ENCODE measurements at places on chromosomes 1 and 21.

DNA sequence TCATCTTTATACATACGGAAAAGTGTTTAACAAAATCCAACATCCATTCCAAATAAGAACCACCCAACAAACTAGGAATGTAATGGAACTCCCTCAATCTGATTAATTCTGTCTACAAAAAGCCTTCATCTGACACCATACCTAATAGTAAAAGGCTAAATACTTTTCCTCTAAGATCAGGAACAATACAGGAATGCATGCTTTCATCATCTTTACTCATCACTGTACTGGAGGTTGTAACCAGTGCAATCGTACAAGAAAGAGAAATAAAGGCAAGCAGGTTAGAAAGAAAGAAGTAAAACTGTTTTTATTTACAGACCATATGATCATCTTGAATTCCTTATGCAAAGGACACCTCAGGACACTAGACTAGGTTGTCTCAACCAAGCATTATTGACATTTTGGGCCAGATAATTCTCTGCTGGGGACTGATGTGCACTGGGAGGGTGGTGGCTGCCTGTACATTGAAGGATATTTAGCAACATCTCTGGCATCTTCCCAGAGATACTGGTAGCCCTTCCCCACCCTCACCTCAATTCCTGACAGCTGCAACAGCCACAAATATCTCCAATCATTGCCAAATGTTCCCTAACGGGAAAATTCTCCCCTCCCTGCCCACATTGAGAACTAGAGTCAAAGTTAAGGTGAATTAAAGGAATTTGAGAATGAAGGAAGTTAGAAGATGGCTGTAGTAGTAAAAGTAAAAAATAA lies 30.6 kb upstream of the INSL5 start:
- no peak for DNase-seq

DNA sequence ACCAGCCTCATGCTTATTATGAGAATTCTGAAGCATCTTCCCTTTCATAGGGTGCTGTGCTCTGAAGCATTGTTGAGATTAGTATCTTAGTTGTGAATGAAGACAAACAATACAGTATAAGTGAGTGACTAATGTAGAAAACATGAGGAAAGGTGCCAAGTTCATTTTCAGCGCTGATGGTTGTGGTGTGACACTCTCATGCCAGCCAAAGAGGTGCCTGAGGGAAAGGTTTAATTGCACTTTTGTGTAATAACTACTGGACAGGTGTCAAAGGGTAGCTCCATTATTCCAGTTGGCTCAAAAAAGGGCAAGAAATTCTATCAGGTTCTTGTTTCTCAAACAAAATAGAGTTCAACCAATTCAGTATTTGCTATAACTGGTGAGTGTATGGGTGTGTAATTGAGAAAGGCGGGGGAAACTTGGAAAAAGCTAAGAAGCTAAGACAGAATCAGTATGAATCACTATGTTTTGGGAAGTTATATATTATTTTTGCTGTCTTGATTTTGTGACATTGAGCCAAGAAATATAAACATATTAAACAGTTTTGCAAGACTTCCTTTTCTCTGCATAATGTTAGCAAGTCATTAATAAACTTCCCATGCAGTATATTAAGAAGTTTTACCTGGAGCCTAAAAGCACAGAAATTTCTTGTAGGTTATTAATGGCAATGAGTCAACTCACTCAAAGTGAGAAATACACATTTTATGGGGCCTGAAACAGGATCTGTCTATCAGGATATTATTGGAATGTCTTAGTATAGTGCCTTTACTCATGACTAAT lies 31.8 kb downstream of the KCNK2 start:
- no peak for DNase-seq

- DNase-seq: no peak
Measured at GRCh38 chr1:177880339-177880891, 89.4 kb downstream of the SEC16B start.

- no peak for DNase-seq
Measured at GRCh38 chr1:91883470-91883869, 2.5 kb downstream of the TGFBR3 start.

GRCh38 chr1:8384577-8384976 lies 66.7 kb downstream of the SLC45A1 start:
- DNase-seq: no peak

DNA sequence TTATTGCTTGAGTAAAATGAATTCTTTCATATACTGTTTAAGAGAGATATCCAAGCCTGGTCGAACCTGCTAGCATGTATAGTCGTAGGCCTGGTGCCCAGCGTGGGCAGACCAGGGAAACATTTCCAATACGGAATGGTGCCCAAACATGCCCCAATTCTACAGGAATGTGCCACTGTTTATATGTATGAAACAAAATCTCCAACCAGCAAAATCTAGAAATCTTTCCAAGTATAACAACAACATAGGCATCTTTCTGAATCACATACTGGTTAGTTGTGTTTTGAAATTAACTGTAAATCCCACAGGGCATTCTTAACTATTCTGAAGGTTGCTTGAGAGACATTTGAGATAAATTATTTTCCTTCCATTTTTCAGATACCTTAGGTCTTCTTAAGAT lies 17.0 kb upstream of the ABCD3 start:
- DNase-seq: no peak

- DNase-seq: no peak
Measured at GRCh38 chr1:78540048-78540447, 49.3 kb downstream of the PTGFR start.

GRCh38 chr1:202689493-202690342 lies 20.5 kb downstream of the SYT2 start:
- no peak for DNase-seq

DNA sequence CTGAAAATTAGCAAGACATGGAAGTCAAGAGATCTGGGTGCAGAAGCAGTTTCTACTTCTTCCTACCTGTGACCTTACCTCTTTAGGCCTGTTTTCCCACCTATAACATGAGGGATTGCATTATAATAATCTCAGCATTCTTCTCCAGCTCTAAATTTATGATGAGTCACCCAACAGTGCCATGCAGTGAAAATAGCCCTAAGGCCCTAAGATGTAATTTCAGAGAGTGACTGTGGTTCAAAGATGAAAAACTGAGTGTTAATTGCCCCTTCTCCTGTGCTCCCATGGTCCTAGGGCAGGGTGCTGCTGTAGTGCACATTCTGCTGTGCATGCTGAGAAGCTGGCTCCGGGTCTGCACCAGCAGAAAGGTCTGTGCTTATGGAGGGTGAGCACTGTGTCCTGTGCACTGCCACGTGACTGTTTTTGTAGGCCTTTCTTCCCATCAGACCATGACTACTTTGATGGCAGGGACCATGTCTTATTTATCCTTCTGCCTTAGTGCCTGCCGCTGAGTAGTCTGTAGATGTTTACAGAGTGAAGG lies 29.7 kb downstream of the JUN start:
- DNase-seq: no peak

DNA sequence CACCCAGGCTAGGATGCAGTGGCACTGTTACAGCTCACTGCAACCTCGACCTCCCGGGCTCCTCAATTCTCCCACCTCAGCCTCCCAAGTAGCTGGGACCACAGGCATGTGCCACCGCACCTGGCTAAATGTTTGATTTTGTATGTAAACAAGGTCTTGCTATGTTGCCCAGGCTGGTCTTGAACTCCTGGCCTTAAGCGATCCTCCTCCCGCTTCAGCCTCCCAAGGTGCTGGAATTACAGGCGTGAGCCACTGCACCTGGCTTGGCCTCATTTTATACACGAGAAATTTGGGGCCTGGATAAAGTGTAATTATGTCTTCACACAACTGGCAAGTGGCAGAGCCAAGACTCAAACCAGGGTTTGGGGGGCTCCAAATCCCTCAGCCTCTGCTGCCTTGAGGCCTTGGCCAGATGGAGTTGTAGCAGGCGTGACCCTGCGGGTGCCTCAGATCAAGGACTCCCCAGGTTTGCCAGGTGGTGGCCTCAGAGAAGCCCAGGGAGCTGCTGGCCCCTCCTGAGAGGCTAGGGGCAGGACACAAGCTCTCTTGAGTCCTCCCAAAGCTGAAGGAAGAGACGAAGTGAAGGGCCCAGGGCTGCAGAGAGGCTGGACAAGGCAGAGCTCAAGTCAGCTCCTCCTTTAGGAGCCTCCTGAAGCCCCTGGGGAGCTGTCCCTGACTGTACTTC lies 61.7 kb downstream of the MDM4 start:
- DNase-seq: no peak

GRCh38 chr1:230651235-230651634 lies 9.0 kb downstream of the COG2 start:
- DNase-seq: no peak

All from effector CD8-positive, alpha-beta T cell (primary cell).